ENCODE measurements at places on chromosomes 5 and 9. TPM values are rescaled to one million over a fixed set of nuclear protein-coding genes. Genes with fewer than 3 reads are reported as not detected.
A peak's percentile ranks its signal among the peaks of the same experiment; 100 is the strongest.

- DNase-seq: peak; percentile 32
Measured at GRCh38 chr5:112210430-112211005, 208.6 kb downstream of the EPB41L4A start.

The ADAMTS2 gene
- 1.3 TPM for total RNA-seq

DNA sequence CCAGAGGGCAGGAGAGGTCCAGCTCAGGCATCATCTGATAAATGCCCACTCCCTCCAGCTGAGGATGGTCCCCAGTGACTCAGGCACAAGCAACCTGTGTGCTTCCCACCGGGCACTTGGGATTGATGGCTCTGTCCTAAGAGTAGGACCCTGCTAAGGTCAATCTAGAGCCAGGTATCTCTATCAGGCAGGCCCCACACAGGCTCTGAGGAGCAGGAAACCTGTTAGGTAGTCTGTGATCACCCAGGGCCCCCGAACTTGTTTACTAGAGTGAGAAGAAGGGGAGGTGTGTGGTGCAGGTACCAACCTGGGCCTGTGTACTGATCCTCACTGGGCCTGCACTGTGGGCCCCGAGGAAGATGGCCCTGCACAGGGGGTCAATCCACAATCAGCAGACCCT, 119.6 kb upstream of the FSTL4 start:
- DNase-seq: no peak

DNA sequence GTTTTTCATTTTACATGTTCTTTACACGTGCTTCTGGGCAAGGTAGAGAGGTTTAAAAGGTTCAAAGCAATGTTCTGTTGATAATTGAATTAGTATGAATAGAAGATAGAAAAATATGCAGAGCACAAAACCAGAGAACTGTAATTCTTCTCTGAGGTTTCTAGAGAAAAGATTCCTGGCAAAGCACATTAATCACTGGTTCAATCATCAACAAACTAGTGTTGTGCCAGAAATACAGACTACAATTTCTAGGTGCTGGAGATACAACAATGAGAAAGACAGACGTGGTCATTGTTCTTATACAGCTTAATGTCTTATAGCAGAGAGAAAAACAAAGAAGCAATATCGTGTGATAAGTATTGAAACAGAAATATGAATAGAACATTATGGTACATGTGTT, 25.5 kb downstream of the MEGF9 start:
- DNase-seq: no peak

- DNase-seq: no peak
Measured at GRCh38 chr5:59842999-59843398, 50.5 kb downstream of the PDE4D start.
